ENCODE measurements at places on chromosomes 2 and 18.

DNA sequence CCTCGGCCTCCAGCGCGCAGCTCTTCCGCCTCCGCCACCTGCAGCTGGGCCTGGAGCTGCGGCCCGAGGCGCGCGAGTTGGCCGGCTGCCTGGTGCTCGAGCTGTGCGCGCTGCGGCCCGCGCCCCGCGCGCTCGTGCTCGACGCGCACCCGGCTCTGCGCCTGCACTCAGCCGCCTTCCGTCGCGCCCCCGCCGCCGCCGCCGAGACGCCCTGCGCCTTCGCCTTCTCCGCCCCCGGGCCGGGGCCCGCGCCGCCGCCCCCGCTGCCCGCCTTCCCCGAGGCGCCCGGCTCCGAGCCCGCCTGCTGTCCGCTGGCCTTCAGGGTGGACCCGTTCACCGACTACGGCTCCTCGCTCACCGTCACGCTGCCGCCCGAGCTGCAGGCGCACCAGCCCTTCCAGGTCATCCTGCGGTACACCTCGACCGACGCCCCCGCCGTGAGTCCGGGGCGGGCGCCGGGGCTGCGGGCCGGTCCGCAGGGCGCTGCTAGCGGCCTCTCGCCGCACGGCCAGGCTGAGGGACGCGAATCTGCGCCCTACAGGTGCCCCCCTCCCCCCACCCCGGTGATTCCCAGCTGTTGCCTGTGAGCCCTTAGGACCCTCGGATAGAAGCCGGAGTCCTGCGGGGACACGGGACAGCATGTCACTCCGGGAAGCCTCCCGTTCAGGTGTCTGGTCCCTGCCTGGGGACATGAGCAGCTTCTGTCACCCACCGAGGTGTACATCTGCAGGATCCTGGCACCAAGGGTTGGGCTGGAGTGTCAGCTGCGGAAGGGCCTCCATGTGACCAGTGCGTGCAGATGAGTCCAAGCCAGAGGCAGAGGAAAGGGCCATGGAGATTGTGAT is 616 bp downstream of the RNPEPL1 start:
- DNase-seq, result peak; percentile 34

GRCh38 chr2:242001853-242002252 is 132.3 kb downstream of the RTP5 start:
- no peak for DNase-seq

DNA sequence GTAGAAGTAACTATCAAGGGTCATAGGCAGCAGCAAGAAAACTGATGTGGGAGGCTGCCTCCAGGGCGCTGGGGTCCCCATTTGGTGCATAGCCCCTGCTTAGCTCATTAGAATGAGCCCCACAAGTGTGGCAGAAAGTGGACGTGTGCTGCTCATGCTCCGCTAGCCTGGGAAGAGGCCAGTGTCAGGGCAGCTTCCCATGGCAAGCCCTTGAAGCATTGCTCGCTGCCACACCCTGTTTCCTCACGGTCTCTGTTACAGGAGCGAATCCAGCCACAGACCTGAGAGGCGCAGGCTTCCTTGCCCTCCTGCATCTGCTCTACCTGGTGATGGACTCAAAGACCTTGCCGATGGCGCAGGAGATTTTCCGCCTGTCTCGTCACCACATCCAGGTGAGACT is 22.5 kb downstream of the ELMOD3 start:
- DNase-seq, result no peak

GRCh38 chr2:134401789-134402188 is 147.9 kb downstream of the MGAT5 start:
- no peak for DNase-seq

DNA sequence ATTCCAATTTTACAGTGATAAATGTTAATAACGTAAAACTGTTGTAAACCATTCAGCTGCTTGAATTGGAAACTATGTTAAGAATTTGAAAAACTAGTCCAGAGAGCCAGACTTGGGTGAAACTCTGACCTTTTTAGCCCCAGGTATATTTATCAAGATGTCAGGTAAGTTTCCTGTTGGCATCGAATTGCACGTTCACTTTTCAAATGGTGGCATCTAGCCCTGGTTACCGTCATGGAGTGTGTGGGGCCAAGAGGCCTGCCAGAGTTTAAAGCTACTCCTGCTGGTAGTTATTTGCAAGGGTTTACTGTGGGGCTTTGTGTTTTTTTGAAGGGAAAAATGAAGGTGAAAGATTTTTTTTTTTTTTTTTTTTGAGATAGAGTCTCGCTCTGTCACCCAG is 109.9 kb downstream of the WDSUB1 start:
- no peak for DNase-seq

GRCh38 chr2:145644820-145645302 is 1124.9 kb upstream of the ZEB2 start:
- DNase-seq, result peak; percentile 4

DNA sequence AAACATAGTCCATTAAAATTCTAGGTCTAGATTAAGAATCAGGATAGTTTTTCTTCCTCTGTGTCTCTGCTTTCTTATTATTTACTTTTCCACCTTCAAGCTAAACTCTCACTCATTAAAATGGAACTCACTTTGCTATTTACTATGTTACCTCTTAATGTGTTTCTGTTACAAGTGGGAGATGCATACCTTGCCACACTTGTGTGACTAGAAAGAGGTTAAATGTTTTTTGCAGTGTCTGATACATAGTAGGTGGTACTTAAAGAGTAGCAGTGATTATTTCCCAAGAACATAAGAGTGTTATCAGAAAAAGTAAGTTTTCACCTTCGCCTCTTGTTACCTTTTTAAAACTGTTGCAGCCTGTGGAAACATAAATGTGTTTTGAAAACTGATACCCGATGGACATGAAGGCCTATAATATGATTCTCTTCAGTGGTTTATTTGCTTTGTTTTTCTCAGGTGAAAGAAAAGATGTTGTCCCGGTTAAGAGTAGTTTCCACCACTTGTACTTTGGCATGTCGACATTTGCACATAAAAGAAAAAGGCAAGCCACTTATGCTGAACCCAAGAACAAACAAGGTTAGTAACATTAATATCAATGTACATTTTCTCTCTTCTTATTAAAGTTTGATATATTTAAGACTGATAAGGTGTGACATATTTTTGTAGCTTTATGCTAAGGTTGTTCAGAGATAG is 16.6 kb downstream of the ME2 start:
- no peak for DNase-seq

DNA sequence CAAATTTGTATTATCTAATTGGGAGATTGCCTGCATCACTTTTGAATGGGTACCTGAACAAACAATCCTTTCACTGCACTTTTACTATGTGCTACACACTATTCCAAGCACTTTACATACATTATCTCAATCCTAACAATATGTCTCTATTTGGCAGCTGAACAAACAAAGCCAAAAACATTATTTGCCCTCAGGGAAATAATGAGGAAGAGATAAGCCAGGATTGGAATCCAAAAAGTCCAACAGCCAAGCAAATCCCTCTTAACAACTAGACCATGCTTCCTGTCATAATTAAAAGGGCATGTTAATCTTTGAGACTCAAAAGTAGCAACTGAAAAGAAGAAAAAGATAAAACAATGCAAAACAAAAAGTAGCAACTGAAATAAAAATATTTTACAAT is 32.1 kb downstream of the RPRD1A start:
- DNase-seq, result no peak

DNA sequence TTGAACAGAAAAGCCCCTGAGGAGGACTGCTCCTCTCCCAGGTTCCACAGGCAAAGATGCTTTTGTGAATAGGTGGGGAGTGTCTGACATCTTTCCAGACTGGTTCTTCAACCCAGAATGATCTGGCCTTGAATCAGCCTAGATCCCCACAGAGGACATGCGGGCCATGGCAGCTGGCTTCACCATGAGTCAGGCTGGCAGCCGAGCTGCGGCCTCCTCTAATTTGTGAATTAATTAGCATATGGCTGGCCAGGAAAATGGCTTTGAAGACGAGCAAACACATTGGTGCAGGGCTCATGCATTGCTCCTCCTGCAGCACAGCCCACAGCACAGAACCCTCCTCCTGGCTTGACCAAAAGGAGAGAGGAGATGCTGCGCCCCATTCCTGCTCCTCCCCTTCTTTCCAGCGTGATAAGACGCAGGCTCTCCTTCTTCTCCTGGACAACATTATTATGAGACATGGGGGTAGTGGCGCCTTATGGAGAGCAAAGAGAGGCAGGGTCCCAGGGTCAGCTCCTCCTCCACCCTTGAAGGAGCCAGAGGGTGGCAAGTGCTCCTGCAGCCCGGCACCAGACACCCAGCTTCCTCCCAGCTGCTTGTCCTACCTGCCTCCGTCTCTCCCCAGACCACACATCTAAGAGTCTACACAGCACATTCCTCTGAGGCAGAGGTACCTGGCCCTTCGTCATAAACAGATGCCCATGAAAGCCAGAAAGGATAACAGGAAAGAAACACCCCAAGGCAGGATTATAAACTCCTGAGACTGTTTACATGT is 66.7 kb downstream of the EDAR start:
- no peak for DNase-seq

GRCh38 chr18:70314151-70314782 is 25.4 kb downstream of the SOCS6 start:
- no peak for DNase-seq

Measured in endothelial cell (in vitro differentiated cells).